Cardiac septum (tissue), 1 donor: ENCODE measurements at places on chromosomes 4 and X.

DNA sequence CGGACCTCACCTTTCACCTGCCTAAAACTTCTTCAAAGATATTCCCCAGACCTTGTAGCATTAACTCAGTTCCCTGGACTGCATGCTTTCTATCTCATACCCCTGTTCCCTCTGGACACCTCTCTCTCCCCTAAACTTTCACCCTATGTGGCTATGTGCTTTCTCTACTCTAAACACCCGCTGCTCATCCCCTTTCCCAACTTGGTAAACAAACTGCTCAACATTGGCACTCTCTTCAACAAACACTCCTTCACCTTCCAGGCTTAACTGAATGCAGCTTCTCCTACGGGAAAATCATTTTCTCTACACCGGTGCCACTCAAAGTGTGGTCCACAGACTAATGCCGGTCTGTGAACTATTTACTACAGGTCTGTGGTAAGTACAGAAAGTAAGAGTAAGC, 19.9 kb downstream of the PHF8 start:
- DNase-seq = no peak

DNA sequence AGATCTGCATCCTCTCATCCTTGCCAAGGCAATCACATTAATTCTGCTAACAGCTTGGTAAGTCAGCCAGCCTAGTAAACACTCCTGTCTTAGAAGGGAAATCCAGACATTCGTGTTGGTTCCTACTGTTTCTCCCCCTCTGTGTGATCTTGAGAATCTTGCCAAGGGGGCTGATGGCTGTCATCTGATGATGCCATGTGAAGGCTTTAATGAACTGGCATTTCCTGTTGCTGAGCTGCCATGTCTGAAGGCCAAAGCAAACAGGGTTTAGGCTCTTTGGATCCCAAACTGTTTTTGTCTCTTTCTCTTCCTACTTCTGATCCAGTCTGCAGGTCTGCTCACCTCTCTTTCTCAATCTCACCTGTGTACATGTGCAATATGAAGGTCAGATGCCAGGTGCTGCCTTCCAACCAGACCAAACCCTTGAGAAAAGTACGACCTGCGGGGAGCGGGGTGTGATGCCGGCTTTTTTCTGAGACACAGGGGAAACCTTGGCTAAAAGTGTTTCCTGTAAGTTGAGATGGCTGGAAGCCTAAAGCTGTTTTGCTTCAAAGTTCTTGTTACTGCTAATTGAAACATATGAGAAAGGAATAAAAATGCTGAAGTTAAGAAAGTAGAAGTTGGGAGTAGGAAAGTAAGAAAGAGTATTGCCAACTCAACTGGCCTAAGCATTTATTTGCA, 532.9 kb downstream of the ANKRD50 start:
- DNase-seq = no peak

- DNase-seq = no peak
Observed at GRCh38 chrX:129980540-129981199, 1.8 kb upstream of the BCORL1 start.

- no peak for DNase-seq
Observed at GRCh38 chrX:21723814-21724213, 34.1 kb downstream of the SMPX start.

DNA sequence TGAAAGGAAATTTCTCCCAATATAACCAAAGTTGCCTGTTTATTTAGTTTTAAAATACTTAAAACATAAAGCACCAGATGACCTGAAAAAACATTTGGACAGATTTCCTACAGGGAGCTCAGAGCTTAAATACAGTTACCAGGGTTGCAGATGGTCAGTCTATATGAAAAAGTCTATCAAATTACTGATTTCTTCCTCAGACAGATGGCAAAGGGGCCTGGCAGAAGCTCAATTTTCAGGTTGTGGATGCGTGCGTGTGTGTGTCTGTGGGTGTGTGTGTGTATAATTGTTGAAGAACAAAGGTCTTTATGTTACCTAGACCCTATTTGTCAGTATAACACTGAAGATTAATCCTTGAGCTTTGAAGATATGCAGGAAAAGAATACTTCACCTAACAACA, 169.4 kb downstream of the MAD2L1 start:
- no peak for DNase-seq

- no peak for DNase-seq
Observed at GRCh38 chr4:81180916-81181315, 34.1 kb downstream of the PRKG2 start.

- no peak for DNase-seq
Observed at GRCh38 chr4:108174856-108175255, 6.1 kb upstream of the LEF1 start.

GRCh38 chr4:101240099-101240498, 107.2 kb downstream of the PPP3CA start:
- no peak for DNase-seq

- no peak for DNase-seq
Observed at GRCh38 chr4:61254406-61254805, 54.3 kb downstream of the ADGRL3 start.

DNA sequence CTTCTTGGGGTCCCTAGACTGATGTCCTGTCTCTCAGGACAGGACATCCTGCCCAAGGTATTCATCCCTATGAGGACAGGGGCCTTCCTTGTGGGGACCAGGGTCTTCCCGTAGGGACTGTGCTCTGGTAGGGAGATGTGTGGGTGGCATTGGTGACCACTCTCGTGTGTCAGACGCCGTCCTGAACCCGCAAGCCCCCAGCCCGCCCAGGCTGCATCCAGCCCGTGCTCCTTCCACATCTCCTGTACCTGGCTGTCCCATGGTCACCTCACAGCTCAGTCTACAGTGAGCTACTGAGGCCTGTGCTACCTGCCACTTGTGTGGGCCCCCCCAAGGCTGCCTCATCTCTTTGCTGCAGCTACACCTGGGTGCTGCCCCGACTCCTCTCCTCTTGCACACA, 24.0 kb downstream of the WFS1 start:
- no peak for DNase-seq

DNA sequence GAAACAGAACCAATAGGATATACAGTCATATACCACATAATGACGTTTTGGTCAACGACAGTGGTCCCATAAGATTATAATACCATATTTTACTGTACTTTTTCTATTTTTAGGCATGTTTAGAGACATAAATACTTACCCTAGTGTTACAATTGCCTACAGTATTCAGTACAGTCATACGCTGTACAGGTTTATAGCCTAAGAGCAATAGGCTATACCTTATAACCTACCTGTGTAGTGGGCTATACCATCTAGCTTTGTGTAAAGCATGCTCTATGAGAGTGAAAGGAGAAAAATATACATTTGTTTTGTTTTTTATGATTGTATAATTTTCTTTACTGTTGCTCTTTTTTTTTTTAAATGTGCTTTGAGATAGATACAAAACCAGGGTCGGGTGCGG, 52.0 kb upstream of the PABPC1L2A start:
- no peak for DNase-seq

DNA sequence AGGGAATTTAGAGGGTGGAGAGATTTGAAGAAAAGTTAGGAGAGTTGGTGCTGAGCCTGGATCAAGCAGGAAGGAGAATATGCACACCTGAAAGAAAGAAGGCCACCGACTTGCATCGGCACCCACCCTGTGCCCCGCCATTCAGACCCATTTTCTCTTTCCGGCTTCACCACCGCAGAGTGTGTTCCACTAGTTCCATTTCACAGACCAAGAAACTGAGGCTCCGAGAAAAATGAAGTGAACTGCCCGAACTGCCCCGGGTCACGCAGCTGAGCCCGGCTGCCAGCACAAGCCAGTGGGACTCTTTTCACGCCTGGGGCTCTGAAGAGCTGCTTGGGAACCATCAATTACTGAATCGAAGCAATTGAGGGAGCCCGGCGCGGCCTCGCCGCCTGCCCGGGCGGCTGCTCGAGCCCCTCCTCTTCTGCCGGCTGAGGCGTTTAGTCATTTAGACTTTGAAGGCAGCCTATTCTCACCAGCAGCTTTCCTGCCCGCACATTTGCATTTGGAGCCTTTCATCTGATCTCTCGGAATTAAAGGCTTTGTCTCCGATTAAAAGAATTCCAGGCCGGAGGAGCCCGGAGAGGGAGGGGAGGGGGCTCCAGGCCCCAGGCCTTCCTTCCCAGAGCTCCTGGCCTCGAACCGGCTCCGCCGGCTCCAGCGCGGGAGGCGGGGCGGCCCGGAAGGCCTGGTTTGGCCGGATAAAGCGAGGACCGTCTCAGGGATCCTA, 140.2 kb upstream of the PJA1 start:
- DNase-seq = no peak

DNA sequence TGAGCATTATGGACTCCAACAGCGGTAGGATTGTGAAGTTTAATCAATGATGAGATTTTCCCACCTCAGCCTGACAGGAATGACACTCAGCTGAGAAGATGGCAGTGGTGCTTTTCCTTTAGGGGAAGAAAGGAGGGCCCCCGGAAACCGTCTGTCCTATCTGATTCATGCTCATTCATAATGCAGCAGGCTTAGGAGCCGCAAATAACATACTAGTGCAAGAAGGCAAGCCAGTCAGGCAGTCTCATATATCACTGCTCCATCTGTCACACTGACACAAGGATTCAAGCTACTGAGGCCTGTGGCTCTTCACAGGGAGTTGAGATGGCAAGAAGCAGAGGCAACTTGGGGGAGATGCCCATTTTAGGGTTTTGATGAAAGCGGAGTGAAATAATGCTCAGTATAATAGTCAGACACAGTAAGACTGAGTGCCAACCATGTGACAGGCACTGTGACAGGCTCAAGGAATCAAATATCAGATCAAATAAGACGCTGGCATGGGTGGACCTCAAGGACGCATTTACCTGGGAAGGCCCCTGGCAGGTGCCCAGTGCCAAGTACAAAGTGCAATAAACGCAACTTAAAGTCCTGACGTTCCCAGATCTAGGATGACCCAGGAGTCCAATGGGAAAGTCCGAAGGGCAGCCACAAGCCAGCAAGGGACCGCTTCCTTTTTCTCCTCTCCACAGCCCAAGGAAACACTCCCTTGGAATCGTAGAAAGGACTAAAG, 63.4 kb downstream of the FHDC1 start:
- no peak for DNase-seq

DNA sequence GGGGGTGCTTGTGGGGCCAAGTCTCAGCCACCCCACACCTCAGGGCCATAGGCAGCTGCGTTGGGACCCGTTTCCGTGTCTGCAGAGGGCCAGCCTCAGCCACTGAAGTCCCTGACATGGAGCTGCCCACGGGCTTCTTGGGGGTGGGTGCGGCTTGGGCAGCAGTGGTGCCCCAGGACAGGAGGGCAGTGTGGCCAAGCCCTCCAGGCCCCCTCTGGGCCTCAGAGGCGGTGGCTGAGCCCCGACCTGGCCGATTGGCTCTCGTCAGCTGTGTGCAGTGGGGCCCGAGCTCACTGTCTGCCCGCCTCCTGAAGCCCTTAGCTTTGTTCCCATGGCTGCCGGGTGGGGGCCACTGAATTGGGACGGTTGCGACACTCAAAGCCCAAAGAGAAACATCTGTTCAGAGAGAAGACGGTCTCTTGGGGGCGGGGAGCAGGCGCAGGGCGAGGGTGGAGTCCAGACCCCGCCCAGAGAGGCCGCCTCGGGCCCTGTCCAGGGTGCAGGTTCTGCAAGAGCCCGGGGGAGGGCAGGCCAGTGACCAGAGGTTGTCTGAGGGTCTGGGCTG, 9.1 kb downstream of the FGFR3 start:
- DNase-seq = no peak
